ENCODE measurements at places on chromosomes 13 and 19.

GRCh38 chr13:27976362-27977091 lies 7.4 kb upstream of the CDX2 start:
- DNase-seq: no peak

DNA sequence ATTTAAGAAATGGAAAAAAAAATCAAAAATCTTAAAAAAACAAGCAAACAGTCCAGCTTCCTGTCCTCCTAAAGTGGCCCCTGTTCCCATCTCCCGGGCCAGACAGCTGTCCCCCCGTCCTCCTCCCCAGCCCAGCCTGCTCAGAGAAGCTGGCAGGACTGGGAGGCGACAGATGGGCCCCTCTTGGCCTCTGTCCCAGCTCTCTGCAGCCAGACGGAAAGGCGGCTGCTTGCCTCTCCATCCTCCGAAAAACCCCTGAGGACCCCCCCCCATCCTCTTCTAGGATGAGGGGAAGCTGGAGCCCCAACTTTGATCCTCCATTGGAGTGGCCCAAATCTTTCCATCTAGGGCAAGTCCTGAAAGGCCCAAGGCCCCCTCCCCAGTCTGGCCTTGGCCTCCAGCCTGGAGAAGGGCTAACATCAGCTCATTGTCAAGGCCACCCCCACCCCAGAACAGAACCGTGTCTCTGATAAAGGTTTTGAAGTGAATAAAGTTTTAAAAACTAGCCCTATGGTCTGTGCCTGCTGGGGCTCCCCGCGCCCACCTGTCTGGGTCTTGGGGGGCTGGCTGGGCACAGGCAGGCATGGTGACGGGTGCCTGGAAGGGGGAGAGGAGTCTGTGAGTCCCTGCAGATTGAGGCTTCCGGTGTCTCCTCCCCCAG lies 3.8 kb downstream of the GADD45GIP1 start:
- no peak for DNase-seq

GRCh38 chr13:98823442-98823841 lies 71.0 kb upstream of the SLC15A1 start:
- no peak for DNase-seq

DNA sequence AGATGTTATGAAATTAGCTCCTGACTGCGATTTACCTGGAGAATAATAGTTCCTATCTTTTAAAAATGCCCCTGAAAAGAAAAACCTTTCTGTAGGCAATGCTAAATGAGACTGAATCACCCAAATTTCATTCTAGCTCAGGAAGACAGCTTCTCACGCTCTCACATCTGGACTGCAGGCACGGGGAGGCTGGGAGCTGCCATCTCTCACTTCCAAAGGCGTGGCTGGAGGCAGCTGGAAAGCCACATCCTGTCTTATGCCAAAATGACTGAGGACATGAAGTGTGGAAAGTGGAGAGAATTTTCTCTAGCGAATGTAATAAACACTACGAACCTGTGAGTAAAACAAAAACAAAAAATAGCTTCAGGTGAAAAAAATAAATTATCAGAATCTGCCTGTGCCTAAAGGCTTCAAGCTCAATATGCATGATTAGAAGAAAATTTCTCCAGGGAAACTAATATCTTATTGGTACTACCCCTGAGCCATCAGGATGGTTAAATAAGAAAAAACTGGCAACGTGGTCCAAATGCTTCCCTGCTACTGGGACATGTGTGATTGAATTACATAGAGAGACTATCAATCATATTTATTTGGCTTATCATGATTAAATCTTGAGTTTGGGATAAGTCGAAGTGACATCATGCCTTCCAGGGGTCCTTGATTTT lies 58.1 kb upstream of the UBL3 start:
- no peak for DNase-seq

GRCh38 chr13:48263196-48263595 lies 30.2 kb downstream of the ITM2B start:
- DNase-seq: no peak

DNA sequence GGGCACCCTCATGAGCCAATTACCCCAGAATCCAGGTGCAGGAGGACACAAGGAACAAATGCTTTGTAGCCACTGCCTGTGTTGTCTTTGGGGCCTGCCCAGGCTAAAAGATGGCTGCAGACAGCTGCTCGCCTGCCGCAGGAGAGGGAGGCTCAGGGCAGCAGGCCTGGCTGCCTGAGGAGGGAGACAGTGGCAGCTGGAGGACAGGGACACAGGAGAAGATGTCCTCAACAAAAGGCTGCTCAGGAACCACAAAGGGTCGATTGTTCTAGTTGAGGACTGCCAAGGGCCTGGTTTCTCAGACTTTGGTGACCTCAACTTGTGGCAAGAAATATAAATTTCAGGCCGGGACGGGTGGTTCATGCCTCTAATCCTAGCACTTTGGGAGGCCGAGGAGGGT lies 7.6 kb downstream of the SIRT2 start:
- DNase-seq: no peak

DNA sequence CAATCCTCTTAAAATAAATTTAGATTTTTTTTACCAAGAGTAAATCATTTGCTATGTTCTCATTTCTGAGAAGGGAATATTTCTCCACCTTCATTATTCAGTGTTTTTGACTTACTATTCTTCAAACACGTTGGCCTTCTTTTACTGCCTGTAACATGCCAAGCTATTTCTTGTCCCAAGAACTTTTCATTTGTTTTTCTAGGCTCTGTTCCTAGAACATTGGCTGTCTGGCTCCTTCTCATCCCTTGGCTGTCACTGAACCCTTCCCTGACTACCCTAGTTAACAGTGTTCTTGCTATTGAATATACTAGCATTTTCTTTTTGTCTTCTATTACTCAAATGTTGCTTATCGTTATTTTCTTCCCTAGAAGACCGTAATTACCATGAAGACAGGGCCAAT lies 248.1 kb downstream of the ITGBL1 start:
- DNase-seq: no peak

- no peak for DNase-seq
Measured at GRCh38 chr19:48379058-48379457, 12.3 kb downstream of the KDELR1 start.

DNA sequence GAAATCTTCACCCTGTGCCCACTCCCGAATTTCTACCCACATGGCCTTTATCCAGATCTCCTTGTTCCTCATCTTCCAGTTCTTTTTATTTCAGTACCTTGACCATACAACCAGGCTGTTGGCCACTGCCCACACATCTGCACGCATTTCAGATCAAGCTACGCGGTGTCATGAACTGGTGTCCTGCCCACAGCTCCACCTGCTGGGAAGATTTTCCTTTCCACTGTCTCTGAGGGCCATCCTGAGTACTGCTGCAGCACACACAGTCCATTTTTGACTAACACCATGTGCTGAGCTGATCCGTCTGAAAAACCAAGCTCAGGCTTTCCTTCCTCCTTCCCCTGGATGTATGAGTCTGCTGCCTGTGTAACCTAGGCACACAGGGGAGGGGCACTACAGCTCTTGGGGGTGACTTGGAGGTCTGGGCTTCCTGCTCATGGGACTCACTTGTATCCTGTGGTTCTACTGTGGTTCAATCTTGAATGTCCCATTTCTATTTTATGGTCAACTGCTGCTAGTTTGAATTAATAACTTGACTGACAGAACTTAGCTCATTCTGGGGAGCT lies 71.9 kb downstream of the WASF3 start:
- DNase-seq: no peak

DNA sequence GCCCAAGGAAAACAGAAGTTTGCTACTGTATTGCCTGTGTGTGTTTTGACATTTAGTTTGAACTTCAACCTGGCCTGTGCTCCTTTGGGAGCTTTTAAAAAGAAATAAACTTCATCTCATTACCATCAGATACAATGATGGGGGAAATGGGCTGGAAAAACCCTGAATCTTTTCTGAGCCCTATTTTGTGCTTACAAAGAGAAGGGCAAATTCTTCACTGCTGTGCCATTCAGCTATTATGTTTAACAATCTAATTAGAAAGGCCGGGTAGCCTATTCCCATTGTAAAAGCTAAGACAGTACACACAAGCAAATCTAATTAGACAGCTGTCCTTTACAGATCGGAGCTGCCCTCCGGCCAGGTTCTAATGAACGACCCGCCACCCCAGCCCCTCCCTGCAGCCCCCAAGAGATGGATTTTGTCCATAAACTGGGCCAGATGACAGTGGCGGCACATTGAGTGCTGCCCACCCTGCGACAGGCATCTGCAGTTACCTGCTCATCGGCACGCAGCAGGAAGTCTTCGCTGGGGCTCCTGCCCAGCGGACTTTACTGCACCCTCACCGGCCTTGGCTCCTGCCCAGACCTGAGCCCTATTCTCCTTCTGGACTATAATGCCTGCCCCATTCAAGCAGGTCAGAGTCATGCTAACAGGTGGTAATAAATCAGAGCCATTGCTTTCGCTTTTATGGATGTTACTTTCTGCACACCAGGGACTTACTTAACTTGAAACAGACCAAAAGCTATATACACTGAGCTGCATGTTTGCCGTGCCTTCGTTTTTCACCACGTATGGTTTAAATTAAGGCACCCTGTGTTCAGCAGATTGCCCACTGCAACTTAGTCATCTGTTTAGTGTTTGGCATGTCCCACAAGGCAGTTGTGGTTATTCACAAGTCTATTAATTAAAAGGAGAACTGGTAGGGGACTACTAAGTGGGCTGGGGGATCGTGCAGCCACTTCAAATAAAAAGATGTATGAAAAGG lies 549.6 kb downstream of the FGF9 start:
- no peak for DNase-seq

- DNase-seq: no peak
Measured at GRCh38 chr13:67880916-67881315, 650.8 kb upstream of the PCDH9 start.

- DNase-seq: no peak
Measured at GRCh38 chr19:50823389-50824042, at the start of gene KLK1. TSS of gene KLK1 (minus strand) at chr19:50823787. CDS start at chr19:50823748, 39 bp downstream.

DNA sequence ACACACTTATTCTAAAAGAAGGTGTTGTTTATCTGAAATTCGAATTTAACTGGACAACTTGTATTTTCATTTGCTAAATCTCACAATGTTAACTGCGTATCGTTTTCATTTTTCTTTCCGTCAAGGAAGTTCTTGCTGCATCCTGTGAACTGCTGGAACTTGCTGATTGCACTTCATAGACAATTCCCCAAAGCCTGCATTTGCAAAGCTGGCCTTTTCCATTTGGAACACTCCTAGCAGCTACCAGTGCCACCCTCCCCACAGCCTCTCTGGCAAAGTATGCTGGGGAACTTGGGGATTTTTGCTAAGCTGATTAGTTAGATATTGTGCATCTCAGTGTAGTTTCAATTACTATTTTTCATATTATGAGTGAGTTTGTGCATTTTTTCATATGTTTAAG lies 20.4 kb upstream of the ARGLU1 start:
- DNase-seq: no peak

- DNase-seq: no peak
Measured at GRCh38 chr13:113544071-113544891, 40.3 kb upstream of the TFDP1 start.
